ENCODE measurements at places on chromosomes 13 and 19. TPM values are rescaled to one million over a fixed set of nuclear protein-coding genes. Genes with fewer than 3 reads are reported as not detected.

Gene FCAR
- total RNA-seq = not detected

Gene ZNF100
- 24.0 TPM for total RNA-seq

Gene EFNA2
- 0.32 TPM for total RNA-seq

Gene ZNF726
- total RNA-seq = 15.0 TPM

Gene CALR3
- total RNA-seq = not detected

Gene TRPM4
- 18.0 TPM for total RNA-seq

Gene KIR2DL3
- not detected for total RNA-seq

Gene PINLYP
- 11.4 TPM for total RNA-seq

- no peak for DNase-seq
Measured at GRCh38 chr13:101343128-101343787, 73.0 kb downstream of the NALCN start.

- no peak for DNase-seq
Measured at GRCh38 chr13:64845110-64845509, 2385.0 kb downstream of the PCDH9 start.

DNA sequence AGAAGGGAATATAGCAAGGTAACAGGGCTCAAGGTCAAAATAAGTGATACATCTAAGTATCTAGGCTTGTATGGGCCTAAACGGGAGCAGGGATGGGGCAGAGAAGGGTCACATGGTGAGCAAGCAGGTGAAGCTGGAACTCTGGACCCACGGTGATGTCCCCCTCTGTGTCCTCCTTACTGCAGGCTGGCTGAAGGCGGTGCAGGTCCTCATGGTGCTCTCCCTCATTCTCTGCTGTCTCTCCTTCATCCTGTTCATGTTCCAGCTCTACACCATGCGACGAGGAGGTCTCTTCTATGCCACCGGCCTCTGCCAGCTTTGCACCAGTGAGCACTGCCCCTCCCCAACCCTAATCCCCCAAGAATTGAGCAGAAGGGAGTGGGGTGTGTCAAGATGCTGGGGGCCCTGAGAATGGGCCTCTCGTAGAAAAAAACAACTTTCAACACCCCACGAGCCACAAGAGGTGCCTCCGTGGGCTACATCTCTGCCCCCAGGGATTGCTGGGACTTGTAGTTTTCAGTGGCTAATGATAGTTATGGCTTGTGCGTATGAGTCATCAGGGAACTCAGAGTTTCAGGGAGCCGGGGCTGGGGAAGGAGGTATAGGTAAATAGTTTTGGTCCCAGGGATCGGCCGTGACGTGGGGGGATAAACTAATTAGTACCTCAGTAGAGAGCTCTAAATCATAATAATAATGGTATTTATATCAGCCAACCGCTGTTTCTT, 4.0 kb downstream of the EMP3 start:
- no peak for DNase-seq

DNA sequence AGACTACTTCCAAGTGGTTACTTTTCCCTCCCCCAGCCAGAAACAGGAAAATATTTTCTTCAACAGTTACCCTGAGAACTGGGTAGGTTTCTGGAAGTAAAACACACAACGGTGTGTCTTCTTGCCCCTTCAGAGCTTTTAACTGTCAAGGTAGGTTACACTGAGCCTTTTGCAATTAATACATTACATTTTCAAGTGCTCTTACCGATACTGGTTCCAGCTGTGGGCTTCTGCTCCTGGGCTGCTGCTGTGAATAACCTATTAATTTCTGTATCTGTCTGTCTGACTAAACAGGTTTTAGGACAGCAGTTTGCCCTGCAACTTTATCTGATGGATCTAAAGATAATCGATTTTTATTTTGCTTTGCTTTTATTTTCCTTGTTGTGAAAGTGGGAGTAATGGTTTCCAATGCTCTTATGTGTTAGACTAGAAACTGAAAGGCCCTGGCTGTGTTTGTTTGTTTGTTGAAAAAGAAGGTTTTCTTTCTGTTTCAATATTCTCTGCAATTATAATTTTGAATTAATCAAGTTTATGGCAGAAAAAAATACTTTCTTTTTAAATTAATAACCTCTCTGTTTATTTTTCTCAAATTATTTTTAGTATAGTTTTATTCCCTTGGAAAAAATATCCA, 196.7 kb upstream of the SLITRK6 start:
- no peak for DNase-seq

DNA sequence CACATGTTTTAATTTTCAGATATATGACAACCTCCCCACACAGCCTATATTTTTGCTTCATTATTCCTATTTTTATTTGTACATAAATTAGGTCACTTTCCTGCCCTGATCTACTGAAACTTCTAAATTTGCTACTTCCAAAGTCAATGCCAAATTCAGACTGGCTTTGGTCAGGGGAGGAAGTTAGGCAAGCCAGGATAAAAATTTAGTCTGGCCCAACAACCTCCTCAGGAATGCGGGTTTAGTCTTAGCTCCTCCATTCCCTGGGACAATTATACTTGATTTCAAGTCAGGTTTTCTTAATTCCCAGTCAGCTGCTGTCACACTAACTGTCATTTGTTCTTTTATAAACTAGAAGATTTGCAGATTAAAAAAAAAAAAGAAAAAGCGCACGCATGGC, 84.3 kb downstream of the TM9SF2 start:
- DNase-seq = no peak

- DNase-seq = no peak
Measured at GRCh38 chr13:29436291-29436690, 159.2 kb downstream of the SLC7A1 start.

- no peak for DNase-seq
Measured at GRCh38 chr13:110450016-110450900, 111.3 kb downstream of the RAB20 start.

DNA sequence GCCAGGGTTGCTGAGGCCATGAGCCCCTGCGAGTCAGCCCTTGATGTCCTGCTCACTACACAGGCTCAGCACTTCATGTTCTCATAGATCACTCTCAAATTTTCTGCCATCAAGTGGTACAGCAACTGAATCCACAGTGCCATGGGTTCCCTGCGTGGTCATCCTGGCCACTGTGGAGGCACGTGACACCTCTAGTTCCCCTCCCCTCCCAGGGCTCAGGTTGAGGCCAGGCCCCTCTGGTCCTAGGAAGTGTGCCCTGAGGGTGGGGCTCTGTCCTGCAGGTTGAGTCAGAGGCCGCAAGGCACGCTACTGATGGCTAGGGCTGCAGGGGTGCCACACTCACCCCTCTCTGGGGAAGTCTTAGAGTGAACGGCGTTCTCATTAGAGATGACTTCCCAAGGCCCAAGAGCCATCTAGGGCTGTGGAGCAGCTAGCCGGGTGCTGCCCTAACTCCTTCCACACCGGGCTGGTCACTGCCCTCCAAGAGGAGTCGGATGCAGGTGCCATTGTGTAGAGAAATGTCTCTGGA, 39.8 kb upstream of the TPM4 start:
- DNase-seq = no peak

DNA sequence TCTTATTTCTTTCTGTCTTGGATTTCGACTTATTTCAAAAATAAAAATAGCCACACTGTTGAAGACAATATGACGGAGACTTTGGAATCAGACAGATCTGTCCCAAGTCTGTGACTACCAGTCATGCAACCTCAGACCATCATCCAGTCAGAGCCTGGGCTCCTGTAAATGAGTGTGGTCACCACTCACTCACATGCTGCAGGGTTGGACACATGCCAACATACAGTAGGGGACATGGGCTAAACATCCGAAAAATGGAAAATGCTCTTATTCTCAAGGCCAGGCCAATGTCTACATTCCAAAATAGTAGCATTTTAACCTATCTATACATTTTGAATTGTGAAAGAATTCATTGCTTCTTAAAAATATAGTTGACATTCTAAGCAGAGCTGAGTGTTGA, 75.5 kb upstream of the EDNRB start:
- no peak for DNase-seq

DNA sequence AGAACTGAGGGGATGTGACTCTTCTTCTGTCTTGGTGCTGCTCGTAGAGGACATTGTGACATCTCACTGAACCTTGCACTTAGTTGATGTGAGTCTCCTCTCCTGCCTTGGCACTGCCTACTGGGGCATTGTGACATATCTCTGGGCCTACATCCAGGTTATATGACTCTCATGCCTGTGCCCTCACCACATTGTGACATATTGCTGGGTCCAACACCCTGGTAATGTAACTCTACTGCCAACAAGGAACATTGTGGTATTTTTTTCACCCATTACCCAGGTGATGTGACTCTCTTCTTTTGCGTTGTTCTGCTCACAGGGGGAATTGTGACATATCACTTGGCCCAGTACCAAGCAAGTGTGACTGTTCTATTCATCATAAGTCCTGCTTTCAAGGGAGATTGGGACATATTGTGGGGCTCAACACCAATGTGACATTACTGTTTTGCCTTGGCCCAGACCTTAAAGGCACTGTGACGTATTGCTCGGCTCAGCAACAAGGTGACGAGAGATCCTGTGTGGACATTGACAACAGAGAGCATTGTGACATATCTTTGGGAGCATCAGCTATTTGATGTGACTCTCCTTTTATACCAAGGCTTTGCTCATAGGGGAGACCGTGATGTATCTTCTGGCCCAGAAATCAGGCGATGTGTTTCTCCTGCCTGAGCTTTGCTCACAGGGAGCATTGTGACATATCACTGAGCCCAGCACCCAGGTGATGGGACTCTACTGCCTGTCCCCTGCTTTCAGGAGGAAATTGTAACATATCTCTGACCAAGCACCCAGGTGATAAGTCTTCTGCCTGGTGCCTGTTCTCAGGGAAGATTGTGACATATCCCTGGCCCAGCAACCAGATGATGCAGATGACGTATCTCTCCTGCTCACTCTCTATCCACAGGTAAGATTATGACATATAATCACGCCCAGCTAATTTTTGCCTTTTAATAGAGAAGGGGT, 12.2 kb upstream of the ZNF429 start:
- no peak for DNase-seq

GRCh38 chr19:5331790-5332189, 8.8 kb downstream of the PTPRS start:
- no peak for DNase-seq

DNA sequence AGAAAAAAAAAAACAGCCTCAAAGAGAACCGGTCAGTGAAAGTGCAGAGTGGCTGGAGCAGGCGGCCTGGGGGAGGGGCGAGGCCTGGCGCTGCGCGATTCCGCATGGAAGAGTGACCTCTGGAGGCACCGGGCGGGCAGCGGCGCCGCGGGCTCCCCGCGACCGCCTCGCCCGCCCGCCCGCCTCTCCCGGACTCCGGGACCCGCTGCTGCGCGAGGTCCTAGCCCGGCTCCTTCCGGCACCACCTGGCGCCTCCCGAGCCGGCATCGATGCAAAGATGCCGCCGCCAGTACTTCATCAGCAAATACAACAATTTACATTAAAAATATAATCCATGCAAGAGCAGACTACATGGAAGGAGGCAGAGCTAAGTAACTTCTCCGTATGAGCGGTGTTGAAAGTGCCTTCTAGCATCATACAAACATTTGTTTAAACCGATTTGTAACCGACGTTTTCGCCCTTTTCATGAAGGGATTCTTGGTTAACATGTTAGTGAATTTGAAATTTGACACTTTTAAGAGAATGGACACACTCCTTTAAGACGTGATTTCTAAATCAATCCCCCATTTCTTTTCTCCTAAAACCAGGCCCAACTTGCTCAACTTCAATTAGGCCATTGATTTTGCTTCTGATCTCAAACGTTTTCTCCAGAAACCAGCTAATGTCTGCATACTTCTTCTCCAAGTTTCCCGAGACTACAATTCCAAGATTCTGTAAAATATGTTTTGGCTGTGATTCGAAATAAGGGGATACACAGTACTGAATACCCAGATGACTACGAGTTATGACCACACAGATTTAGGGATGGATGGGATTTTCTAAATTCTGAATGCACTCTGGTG, 2.1 kb downstream of the EFNB2 start:
- no peak for DNase-seq

DNA sequence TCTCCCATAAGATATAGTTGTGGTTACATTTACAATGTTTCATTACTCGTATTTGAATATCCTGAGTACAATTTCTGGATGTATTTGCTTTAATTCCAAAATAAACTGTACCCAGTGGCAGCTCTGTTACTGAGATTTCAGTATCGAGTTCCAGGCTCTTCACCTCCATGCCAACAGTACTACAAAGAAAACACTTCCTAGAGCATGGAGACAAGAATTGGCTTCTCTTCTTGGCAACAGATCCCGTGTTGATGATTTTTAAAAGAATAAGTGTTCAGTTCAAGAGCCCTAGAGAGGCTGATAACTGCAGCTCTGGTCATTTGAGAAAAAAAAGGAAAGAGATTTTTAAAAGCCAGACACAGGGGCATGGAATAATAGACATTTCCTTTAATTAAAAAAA, 302.8 kb downstream of the EFNB2 start:
- DNase-seq = no peak

DNA sequence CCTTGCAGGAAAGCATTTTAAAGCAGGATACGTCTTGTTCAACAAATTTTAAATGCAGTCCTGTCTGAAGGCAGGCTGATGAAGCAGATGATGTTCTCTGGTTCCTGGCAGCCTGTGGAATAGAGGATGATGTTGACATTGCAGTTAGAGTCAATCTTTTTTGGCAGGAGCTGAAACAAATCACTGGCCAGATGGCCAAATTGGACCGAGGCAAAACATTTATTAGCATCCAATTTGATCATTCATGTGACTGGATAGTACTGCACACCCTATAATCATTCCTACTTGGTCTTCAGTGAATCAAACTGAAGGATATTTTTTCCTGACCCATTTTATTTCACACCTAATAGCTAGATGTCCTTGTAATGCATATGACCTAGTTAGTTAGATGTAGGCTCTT, 172.2 kb upstream of the SLC10A2 start:
- no peak for DNase-seq

DNA sequence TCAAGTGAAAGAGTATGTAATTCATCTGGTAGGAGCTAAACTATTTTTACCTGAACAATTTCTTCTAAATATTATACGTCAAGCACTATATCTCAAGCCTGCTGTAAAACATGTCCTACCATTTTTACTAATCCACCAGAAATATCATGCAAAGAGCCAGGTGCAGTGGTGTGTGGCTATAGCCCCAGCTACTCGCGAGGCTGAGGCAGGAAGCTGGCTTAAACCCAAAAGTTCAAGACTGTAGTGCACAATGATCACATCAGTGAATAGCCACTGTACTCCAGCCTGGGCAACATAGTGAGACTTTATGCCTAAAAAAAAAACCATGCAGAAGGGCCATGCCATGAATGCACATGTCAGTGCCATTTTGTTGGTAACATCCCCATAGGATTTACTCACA, 20.7 kb upstream of the CLN5 start:
- DNase-seq = no peak

DNA sequence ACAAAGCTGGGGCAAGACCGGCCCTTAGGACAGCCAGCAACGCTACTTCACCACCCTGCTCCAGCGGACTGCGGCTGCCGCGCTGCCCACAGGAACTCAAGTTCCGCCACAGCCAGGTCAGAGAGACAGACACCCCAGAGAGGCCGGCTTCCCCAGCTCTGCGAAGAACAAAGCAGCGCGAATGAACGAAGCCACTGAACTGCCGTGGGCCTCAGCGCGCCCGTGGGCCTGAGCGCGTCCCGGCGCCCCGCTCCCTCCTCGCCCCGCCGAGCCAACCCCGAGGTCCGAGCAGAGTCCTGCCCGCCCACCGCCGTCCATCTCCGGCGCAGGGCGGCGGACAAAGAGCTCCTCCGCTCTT, 158.4 kb downstream of the RNF17 start:
- no peak for DNase-seq

Data from urinary bladder (tissue), 4 donors.